ENCODE measurements at places on chromosomes 11 and 22.
A peak's percentile ranks its signal among the peaks of the same experiment; 100 is the strongest.

DNA sequence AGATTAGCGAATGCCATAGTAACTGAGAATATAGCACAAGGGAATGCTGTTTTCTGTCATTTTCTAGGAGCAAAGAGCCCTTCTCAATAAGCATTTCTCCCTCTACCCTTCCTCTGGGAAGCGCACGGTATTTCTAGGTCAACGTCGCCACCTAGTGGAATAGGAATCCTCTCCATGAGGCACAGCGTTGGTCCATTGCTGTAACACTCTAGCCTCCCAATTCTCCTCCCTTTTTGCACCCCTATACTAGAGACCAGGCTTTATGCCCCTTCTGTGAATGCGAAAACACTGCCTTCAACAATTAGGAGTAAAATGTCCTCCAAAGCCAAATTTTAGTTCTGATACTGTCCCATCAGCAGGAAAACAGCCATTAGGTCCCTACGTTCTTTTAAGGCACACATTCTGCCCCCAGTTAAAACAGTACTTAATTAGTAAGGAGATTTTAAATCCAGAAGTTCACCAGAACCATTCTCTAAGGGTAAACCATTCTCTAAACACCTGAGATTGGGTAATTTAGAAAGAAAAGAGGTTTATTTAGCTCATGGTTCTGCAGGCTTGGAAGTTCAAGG lies 12.8 kb upstream of the HYLS1 start:
- peak; percentile 81 for DNase-seq

GRCh38 chr11:58647141-58647699 lies 24.8 kb downstream of the CNTF start:
- DNase-seq: no peak

DNA sequence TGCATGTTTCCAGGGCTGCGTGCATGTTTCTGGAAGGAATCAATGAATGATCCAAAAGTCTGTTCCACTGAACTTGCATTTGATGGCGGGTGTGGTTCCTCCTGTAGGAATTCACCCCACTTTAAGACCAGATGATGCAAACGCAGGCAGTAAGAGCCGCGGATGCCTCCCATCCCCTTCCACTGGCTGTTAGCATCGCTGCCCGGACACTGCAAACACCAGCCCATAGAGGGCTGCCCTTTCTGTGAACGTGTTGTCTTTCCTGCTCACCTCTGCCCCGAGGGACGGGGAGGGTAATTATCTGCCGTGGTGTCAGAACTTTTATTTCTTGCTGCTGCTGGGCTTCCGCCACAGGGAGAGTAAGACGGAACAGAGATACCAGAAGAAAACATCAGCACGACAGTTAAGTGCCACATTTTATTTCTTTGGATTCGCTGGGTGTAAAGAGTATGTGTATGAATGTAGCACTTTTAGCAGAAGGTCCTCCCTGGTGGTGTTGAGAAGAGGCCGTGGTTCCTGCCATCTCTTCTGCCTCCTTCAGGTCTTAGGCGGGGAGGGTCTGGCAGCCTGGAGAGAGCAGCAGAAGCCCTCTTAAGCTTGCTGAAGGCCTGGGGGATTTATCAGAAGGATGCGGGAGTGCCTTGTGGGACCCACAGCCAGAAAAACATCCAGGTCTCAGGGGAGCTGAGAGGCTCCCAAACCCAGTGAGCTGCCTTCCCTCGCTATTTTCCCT lies 53.2 kb upstream of the NECTIN1 start:
- DNase-seq: no peak

DNA sequence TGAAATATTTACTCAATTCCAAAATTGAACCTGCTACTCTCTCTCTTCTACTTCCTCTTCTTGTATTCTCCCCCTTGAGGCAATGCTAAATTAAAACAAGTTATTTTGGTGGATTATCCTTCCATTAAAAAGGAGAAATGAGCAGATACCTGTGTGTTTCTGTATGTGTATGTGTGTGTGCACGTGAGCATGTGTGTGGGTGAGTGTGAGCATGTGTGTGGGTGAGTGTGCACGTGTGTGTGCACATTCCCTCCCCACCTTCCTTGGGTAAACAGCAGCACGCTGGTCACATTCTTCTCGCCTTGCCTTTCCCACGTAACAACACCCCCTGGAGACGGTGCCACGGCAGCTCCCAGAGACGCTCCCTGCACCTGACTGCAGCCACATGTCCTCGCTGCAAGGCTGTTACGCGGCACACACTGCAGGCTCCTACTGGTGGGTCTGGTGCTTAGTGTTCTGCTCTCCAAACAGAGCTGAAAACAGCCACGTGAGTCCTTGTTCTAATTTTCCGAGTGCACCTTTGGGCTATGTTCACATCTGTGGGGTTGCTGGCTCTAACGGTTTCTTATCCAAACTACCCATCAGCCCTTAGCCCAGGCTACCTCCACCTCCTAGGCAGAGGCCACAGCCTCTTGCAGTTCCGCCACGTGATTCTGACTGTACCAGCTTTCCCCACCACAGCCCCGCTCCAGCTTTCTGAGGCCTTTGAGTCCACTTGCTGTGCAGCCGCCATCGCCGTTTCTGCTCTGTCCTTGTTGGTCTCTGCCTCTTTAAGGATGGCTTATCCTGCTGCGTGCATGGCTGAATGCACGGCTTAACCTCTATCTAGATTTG lies 123.4 kb downstream of the CTTN start:
- no peak for DNase-seq

- no peak for DNase-seq
These were observed 29.3 kb downstream of the FAT3 start for GRCh38 chr11:92253945-92254344.

GRCh38 chr22:17841836-17842235 lies 67.6 kb upstream of the BID start:
- no peak for DNase-seq

DNA sequence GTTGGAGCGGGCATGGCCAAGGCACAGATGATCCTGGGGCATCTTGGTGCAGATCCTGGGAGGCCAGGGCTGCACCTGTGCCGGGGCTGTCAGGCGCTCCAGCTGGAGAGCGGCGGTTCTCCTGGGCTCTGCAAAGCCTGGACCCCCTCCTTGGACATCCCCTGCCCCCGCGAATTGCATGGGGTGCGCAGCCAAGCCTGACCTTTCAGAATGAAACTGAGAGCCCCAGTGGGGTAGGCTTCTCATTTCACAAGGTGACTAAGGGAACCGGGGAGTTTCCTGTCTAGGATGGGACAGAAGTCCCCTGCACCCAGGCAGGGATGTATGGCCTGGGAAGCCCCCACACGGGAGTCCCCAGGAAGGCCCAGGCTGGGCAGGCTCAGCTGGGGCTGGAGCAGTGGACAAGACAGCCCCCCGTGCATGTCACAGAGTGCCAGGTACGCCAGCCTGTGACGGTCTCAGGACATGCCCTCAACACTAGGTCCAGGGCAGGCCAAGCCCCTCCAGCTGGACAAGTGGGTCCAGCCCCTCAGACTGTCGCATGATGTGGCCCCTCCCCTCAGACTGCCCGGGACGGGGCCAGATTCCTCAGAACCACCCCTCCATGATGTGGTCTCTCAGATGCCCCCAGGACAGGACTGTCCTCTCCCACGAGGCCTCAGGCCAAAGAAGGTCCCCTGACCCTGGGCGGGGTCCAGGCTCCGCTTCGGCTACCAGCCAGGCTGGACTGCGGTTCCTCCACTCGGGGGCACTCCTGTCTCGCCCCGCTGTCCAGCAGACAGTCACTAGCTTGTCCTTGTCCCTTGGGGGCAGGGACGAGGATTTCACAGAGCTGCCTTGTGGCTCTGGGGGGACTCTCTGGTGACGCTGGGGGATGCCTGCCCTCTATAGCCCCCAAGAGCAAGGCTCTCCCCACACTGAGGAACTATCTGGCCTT lies 2.3 kb downstream of the LSP1 start:
- DNase-seq: no peak

DNA sequence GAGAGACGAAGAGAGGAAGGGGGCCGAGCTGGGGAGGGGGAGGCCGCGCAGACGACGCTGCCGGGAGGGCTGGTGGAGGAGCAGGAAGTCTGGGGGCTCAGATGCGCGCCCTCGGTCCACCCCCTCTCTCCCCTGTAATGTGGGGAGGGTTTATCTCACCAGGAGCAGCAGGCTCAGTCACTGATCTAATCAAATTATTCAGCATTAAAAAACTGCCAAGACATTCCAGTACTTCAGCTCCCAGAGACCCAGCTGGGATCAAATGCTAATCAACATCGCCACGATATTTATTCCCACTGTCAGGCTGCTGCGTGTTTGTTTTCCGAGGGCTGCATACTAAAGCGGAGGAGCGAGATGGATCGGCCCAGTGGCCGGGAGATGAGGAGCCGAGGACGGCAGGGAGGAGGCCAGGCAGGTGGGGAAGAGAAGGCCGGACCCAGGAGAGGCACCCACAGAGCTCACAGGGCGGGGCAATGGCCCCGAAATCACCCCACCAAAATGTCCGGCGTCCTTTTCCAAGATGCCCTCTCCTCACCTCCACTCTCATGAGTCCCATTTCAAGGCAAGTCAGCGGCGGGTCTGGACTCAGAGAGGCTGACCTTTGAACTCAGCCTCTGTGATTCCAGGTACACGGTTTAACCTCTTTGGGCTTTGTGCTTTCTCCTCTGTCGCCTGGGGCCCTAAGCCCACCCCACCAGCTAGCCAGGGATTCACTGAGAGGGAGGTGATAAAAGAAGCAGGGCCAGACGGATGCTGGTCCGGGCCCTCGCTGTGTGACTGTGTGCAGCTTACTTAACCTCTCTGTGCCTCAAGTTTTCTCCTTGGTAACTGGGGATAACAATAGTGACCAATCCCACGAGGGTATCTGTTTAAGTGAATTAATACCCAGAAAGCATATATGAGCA lies 502.1 kb downstream of the MN1 start:
- DNase-seq: no peak

DNA sequence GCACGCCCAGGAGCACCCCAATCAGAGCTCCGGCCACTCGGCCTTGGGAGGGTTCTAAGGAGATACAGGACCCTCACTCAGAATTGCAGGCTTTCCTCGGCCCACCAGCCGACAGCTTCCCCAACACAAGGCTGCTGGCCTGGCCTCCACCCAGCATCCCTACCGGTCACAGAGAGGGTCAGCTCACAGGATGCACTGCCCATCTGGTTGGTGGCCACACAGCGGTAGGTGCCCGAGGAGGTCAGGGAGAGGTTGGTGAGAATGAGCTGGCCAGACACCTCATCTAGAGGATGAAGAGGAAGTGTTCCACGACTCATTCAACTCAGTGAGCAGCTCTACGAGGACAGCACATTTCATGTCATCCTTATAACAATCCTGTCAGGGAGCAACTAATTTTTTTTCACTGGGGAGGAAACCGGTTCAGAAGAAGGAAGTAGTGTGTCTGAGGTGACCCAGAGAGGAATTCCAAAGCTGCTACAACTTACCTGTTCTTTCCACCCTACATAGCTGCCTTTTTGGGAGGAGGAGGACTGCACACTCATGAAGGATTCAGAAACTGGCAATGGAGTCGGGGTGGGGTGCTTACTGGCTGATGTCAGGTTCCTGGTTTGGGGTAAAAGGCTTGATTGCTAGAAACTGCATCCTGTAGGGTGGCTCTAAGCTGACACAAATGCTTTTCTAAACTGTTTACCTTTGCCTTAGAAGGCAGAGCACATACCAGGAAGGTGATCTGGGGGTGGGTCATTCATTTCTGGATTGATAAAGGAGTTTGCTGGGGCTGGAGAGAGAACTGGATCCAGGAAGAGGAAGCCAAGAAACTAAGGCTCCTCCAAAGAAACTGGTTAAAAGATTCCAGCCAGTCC lies 3.3 kb downstream of the VSIG2 start:
- no peak for DNase-seq

GRCh38 chr22:46686221-46687047 lies 51.6 kb downstream of the CERK start:
- DNase-seq: no peak

DNA sequence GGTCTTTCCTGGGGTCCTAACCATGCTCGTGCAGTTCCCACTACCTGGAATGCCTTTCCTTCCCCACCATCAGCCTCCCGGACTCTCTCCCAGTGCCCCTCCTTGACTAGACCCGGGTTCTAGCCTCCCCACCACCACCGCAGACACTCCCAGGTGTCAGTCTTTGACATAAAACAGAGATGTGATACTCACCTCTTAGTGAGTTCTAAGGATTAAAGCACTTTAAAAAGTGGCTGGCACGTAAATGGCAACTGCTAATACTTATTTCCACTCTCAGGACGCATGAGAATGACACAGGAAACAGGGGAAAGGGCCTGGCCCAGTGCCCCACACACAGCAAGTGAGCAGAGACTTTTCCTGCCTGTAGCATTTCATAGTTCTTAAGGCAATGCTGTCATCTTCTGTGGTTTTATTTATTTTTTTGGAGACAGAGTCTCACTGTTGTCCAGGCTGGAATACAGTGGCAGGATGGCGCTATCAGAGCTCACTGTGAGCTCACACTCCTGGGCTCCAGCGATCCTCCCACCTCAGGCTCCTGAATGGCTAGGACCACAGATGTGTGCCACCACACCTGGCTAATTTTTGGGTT lies 1.9 kb upstream of the SLC25A45 start:
- no peak for DNase-seq

DNA sequence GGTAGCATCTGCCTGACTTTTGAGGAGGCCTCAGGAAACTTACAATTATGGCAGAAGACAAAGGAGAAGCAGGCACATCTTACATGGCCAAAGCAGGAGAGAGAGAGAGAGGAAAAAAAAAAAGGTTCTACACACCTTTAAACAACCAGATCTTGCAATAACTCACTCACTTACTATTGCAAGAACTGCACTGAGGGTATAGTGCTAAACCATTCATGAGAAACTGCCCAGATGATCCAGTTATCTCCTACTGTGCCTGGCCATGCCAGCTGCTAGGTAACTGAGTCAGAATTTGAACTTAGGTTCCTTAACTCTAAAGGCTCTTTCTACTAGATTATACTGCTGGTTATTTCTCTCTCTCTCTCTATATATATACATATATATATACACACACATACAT lies 7.3 kb downstream of the HORMAD2 start:
- DNase-seq: no peak

DNA sequence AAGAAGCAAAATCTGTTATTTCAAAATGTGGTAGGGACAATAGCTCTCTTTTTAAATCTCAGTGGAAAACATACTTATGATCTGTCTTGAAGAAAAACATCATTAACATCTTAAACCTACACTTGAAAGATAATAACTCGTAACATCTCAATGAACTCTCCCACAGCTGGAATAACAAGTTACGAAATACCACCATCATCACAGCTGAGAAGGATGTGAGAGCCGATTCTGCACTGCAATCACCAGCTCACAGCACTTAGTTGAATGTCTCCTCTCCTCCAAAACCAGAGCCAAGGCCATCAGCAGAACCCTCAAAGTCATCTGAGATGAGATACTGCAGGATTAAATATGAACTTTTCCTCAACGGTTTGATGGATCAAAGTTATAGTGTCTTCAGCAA lies 124.3 kb downstream of the ARHGAP20 start:
- DNase-seq: no peak

GRCh38 chr11:107266455-107266854 lies 191.2 kb downstream of the CWF19L2 start:
- DNase-seq: no peak

All from HAP-1 (cell line).